Fibroblast of mammary gland (primary cell): ENCODE measurements at places on chromosomes 2 and 18.

DNA sequence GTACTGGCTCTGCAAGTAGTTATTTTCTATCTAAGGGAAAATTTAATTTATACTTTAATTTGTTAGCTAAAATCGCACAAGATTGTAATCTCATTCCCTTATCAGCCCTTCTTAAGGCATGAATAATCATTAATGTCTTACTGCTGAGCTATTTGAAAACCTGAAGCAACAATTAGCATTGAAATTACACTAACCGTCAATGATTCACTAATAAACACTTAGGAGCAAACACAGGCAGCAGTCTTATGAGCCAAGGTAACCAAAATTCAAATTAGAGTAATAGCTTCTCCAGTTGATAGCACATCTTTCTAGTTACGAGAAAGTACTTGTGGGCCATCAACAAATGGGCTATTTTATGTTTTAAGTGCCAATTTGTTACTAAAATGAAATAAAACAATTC lies 1289.7 kb downstream of the LRP1B start:
- DNase-seq, result no peak

- DNase-seq, result peak; percentile 58
Observed at GRCh38 chr2:159516241-159516758, 100.0 kb downstream of the BAZ2B start.

DNA sequence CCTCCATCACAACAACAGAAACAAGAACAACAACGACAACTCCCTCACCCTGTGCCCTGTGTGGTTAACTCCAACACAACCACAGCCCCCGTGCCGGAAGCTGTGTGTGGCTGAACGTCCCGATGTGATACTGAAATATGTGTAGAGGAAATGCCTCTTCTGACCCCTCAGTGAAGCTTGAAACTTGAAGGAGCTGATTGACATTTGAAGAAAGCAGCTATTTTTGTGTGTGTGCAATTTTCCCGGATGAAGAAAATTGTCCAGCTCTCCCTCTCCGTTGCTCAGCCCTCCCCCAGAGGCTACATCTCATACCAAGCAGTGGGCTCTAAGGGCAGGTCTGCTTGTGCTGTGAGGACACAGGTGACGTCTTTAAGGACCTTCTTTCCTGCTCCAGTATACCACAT lies 173.8 kb downstream of the ICOS start:
- peak; percentile 40 for DNase-seq

DNA sequence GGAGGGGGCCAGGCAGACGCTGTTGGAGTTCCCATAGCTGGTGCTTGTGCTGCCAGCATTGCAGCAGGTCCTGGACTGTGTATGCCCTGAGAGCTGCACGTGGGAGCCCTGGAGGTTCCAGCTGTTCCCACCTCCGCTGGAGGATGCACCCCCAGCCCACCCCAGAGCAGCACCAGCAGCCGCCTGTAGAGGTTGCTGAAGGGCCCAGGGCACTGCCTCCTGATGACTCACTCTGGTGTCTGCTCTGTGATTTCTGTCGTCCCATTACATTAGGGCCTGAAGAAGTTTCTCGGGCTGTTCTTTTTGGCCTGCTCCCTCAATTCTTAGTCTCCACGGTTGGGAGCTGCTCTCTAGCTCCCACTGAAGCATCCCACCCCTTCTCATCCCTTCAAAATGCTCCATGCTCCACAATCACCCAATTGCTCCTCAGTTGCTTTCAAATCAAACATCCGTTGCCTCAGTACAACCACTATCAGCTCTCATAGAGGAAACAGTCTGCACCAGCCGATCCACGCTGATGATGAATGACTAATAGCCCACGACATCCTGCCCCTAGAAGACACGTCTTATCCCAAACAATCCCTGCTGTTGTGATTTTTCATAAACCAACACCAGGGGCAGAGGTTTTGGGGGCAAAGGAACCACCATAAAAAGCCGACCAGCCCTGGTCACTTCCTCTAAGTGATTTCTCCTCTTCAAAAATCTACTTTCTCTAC lies 65.2 kb upstream of the RNF152 start:
- DNase-seq, result peak; percentile 24

DNA sequence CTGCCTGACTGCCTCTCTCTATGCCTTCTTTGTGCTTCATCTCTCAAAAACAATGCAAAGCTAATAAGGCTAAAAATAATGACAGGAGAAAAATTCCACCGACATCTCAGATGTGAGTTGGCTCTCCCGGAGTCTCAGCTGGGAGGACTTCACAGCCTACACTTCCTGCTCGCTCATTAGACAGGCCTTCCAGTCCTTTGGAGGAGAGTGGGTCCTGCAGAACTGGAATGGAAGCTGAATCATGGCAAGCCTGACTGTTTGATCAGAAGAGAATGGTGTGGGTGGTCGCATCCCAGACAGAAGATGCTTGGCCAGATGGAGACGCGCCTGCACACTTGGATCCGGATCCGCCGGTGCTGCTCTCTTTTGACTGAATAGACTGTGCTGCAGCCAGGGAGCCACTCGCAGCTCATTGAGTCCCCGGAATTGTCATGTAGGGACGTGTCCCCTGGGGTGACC lies 49.7 kb downstream of the TRIB2 start:
- DNase-seq, result peak; percentile 37

- DNase-seq, result peak; percentile 37
Observed at GRCh38 chr18:58670404-58671110, 708 bp upstream of the MALT1 start.

DNA sequence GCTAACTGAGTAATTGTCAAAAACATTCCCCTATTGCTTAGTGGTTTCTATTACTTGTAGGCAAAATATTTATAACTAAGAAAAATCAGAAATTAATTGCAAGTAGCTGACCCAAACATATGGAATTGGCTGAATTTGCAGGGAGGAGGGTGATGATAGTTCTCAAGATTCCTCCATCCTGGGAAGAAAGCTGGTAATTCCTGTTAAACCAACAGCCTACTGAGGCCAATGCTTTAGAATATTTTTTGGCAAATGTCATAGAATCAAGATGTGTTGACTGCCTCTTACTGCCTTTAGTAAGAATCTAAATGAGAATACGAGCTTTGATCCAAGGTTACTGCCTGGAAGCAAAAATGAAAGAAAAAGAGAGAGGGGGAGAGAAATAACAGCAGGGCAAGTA lies 120.0 kb downstream of the COL6A3 start:
- DNase-seq, result peak; percentile 45

DNA sequence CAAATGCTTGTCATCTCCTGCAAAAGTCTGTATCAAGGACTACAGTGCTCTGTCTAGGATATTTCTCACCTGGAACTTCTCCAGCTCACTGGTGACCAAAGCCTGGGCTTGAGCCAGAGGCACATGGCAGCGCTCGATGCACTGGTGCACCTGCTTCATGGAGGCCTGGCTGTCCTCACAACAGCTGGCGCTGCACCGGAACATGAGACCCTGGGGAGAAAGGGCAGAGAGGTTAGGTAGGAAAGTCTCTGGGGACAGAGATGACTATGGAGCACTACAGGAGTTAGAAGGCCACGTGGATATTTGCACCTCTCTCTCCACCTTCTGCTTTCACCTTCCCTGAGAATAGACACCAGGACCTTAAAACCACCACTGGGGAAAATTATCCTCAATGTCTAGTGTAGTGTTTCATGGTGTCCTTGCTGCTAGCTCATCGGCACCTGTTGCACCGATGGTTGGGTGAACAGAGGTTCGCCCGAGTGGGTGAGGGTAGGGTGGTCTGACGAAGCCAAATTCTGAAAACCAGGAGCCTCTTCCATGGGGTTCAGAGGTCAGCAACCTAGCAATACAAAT lies 1.0 kb downstream of the FAM136A start:
- DNase-seq, result no peak

DNA sequence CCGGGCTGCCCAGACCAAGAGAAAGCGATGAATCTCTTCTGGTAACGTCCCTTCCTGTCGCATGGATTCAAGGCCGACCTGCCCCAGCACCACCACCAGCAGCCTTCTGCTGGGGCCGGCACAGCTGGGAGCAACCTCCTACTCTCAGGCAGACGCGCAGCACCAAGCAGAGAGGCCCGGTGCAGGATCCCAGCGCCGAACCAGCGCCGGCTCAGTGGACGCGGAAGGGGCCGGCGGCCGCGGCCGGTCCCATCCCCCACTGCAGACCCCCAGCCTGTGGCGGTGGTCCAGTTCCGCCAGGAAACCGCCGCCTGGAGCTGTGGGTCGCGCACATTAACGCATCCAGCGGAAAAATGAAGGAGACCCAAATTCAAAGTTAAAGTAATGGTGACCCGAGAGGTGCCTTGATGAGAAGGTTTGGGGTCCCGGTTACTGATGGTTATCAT lies 525 bp upstream of the MAL start:
- DNase-seq, result no peak

DNA sequence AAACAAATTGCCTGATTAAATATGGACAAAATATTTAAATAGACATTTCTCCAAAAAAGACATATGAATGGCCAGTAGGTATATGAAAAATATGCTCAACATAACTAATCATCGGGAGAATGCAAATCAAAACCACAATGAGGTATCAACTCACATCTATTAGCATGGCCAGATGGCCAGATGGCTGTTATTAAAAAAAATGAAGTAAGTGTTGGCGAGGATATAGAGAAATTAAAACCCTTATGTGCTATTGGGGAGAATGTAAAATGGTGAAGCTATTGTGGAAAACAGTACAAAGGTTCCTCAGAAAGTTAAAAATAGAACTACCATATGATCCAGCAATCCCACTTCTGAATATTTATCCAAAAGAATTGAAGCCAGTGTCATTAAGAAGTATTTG lies 272.3 kb upstream of the ZNF804A start:
- DNase-seq, result no peak

DNA sequence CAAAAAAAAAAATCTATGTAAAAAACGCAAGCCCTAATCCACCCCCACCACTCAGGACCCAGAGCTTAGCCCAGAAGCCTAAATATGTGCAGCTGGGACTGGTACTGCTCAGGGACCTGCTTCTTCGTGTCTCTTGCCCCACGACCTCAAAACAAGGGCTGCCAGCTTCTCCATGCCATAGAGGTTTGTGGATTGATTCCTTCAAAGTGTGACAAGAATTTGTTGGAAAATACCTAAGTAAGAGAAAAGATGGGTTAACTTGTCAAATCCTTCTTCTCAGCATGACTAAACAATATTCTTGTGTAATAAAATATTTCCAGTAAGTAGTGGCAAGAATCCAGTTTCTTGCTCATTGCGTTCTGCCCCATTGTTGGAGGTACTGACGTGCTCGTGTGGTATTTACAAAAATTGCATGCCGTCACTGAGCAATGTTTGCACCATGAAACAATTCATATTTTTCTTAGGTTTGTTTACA lies 825 bp upstream of the SCYGR1 start:
- DNase-seq, result peak; percentile 98

- DNase-seq, result peak; percentile 3
Observed at GRCh38 chr2:224405841-224406370, 4.0 kb upstream of the FAM124B start.

- no peak for DNase-seq
Observed at GRCh38 chr2:115294999-115295398, 852.6 kb downstream of the DPP10 start.

DNA sequence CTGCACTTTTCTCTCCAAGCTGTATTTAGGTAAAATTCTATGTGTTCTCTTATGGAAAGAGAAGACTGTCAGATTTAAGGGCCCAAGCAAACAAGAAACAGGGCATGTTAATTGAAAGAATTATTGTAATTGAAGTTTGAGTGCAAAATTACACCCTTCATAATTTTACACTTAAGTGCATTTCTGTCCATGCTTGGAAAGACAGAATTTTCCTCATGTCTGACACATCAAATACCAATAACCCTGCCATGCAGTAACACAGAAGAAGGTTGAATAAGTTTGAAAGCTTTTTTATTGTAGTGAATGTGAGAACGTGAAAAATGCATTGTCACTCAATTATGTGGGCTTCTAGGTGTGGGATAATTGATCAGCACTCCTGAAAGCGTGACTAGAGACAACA lies 52.9 kb upstream of the PARD3B start:
- DNase-seq, result no peak

DNA sequence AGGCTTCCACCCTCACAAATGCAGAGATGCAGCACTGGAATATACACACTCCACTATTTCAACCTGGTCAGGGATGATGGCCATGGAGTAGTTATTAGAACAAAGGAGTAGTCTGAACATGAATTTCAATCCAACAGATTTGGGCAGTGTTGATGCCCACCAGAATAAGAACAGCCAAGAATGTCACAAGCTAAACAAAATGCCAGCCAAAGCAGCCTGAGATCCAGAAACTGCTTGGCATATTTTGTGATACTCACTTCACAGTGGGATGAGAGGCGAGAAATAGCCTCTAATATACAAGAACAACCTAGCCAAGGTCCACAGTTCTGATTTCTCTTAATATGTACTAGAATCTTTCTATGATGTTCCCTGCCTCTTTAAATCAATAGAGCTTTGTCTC lies 58.6 kb upstream of the KLF7 start:
- no peak for DNase-seq

DNA sequence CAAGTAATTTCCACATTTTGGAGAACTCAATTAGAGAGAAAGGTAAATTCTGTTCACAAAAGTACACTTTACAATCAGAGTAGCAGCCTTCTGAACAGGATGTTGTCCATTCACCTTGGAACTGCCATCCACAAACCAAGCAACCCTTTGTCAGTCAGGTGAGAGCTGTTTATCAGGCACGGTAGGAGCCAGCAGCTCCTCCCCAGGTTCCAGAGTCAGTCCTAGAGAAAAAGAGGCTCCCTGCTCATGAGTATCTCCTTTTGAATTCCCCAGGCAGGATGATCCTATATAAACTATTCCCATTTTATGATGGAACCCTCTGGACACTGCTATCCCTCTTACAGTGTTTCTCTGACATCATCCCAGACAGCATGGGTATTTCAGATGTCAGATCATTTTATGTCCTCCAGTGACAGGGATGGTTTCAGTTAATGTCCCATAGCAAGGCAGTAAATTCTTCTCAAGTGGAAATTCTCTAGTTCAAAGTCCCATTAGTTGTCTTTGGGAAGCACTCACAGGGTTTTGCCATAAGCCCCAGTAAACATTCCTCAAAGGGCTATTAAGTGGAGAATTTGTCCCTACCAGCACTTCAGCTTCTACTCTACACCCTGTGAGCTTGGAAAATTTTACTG lies 34.5 kb upstream of the CSRNP3 start:
- no peak for DNase-seq

- no peak for DNase-seq
Observed at GRCh38 chr2:170436077-170436943, 258.4 kb downstream of the MYO3B start.

DNA sequence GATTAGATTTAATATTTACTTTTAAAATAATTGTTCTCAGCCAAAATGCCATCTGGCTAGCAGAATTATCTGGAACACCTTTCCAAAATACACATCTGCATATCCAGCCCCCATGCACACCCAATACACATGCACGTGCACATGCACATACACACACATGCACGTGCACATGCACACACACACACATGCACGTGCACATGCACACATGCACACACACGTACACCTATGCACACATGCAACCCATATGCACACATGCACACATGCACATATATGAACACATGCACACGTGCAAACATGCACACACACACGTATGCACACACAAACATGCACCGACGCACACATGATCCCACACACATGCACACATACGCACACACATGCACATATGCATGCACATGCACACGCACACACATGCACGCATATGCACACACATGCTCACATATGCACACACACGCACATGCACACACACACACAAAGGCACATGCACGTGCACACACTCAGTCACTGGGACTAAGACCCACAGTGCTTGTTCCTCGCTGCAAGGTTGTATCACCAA lies 53.5 kb downstream of the COPS8 start:
- DNase-seq, result no peak
